ENCODE measurements at places on chromosomes 12 and 14.

DNA sequence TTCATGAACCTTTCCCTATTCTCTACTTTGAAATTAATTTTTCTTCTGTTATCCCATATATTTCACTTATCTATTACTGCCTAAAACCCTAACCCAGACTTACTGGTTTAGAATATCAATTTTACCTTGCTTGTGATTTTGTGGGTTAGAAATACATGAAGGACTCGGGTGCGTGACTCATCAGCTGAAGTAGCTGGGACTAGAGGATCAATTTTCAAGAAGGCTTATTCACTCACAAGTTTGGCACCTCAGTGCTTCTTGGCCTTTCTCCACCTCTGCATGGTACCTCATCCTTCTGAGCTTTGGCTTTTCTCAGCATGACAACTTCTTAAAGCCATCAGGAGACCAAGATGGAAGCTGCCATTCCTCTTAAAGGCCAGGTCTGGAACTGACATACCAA, 57.8 kb downstream of the TMEM117 start:
- DNase-seq, result peak; percentile 45

GRCh38 chr12:100565987-100566545, 7.4 kb upstream of the GAS2L3 start:
- no peak for DNase-seq

GRCh38 chr14:20327005-20327869, 5.8 kb downstream of the CCNB1IP1 start:
- peak; percentile 74 for DNase-seq

GRCh38 chr14:76473481-76474263, 97.7 kb downstream of the ESRRB start:
- peak; percentile 5 for DNase-seq

DNA sequence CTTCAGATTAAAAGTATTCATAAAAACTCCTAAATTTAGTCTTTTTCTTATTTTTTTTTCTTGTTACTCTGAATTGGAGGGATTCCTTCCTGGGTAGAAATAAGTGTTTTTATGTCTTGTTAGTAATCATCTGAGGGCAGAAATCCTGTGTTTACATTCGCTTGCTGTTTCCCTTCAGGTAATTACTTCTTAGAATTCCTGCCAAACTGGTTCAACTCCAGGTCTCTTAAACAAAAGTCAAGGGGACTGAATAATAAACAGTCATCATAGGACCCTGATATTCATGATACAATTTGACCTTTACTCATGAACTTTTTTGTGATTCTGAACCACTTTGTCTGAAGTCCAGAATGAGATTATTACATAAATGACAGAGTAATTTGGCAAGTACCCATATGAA, 843.9 kb downstream of the FLRT2 start:
- DNase-seq, result no peak
